ENCODE measurements at places on chromosomes 13 and 19. TPM values are rescaled to one million over a fixed set of nuclear protein-coding genes. Genes with fewer than 3 reads are reported as not detected.

Gene UBL5
- 613 TPM for polyA plus RNA-seq

Gene C1QTNF9
- not detected for polyA plus RNA-seq

Gene SLITRK5
- 0.22 TPM for polyA plus RNA-seq

Gene SPIB
- 1.7 TPM for polyA plus RNA-seq

DNA sequence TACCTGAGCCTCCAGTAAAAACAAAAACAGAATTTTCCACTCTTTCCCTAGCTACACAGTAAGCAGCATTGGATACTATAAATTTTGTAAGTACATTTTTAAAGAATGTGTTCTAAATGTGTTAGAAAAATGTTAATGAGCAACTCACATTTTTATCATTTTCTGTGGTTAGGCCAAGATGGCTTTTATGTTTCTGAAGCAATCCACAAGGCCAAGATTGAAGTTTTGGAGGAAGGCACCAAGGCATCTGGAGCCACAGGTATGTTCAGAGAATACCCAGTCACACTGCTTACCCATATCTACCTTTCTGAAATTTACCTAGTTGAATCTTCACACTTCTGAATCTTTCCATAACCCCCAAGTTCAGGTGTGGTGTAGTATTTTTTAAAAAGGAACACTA is 21.6 kb downstream of the SERPINE3 start:
- no peaks in the 10 kb centered on the region for H3K27me3 ChIP-seq
- no peaks in the 10 kb centered on the region for H3K4me1 ChIP-seq
- no peaks in the 10 kb centered on the region for H3K36me3 ChIP-seq

GRCh38 chr13:24279327-24280110 is 29.9 kb upstream of the C1QTNF9 start:
- no peaks in the 10 kb centered on the region for H3K4me1 ChIP-seq
- no peaks in the 10 kb centered on the region for H3K36me3 ChIP-seq
- no peak overlapping the region for H3K4me3 ChIP-seq

DNA sequence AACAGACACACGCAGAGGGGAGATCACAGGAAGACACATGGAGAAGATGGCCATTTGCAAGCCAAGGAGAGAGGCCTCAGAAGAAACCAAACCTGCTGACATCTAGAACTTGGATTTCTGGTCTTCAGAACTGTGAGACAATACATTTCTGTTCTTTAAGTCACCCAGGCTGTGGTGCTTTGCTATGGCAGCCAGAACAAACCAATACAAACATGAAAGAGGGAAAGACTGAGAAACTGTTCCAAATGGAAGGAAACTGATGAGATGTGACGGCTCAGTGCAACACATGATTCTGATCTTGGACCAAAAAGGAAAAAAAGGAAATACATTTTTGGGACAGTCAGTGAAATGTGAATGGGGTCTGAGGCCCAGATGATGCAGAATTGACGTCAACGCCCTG is 30.2 kb upstream of the SACS start:
- H3K27me3 ChIP-seq: no peaks in the 10 kb centered on the region
- H3K27ac ChIP-seq: no peak overlapping the region
- no peak overlapping the region for H3K4me3 ChIP-seq
- DNase-seq: no peak
- no peaks in the 10 kb centered on the region for H3K36me3 ChIP-seq
- peaks cover 8% of the 10 kb centered on the region for H3K4me1 ChIP-seq

GRCh38 chr19:3725121-3725520 is 16.9 kb downstream of the TJP3 start:
- no peaks in the 10 kb centered on the region for H3K27me3 ChIP-seq
- no peak for DNase-seq
- no peak overlapping the region for H3K4me3 ChIP-seq
- no peaks in the 10 kb centered on the region for H3K36me3 ChIP-seq
- H3K27ac ChIP-seq: no peak overlapping the region

- no peak overlapping the region for H3K4me3 ChIP-seq
- H3K27ac ChIP-seq: no peak overlapping the region
- peaks cover 6% of the 10 kb centered on the region for H3K27me3 ChIP-seq
- no peaks in the 10 kb centered on the region for H3K4me1 ChIP-seq
Observed at GRCh38 chr19:7698583-7698982, 3.3 kb downstream of the FCER2 start.

DNA sequence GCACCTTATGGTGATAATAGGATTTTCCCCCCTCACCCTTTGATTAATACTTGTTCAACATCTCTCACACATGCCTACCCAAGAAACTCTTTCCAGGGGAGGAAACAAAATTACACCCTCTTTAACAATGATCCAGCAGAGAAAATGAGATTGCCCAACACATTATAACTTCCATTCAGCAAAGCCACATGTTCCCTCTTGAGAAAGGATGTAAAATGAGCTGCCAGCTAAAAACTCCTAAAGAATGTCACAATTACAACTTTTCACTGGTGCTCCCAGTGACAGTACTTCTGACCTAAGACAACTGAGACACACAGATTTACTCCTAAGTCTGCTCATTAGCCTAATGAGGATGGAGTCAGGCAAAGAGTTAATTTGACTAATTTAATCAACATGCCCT is 621.4 kb downstream of the DIAPH3 start:
- no peak overlapping the region for H3K27ac ChIP-seq
- no peaks in the 10 kb centered on the region for H3K27me3 ChIP-seq
- H3K4me3 ChIP-seq: no peak overlapping the region

DNA sequence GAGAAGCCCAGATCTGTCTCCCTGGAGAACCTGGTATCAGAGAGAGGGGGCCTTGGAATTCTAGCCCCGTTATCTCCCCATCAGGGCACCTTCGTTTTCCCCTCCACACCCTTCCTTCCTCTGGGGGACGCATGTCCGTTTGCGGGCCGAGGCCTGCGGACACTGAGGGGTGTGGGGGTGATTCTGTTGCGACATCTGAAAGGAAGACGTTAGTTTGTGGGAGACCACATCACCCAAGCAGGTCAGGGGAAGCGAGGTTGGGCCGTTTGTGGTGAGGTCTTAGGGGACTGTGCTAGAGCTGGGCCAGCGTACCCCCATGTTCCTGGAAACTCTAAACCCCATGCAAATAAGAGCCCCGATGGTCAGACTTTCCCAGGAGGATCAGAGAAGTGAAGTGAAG is 3.7 kb upstream of the HSH2D start:
- no peaks in the 10 kb centered on the region for H3K27me3 ChIP-seq
- H3K4me1 ChIP-seq: no peaks in the 10 kb centered on the region
- no peak overlapping the region for H3K4me3 ChIP-seq
- H3K36me3 ChIP-seq: no peaks in the 10 kb centered on the region

GRCh38 chr13:95505986-95506385 is 46.5 kb upstream of the CLDN10 start:
- no peaks in the 10 kb centered on the region for H3K36me3 ChIP-seq
- no peaks in the 10 kb centered on the region for H3K27me3 ChIP-seq
- no peak overlapping the region for H3K27ac ChIP-seq

GRCh38 chr19:32914879-32915660 is 45.5 kb upstream of the SLC7A9 start:
- DNase-seq: no peak
- H3K4me3 ChIP-seq: no peak overlapping the region
- no peaks in the 10 kb centered on the region for H3K4me1 ChIP-seq
- no peaks in the 10 kb centered on the region for H3K27me3 ChIP-seq
- H3K36me3 ChIP-seq: no peaks in the 10 kb centered on the region
- H3K27ac ChIP-seq: no peak overlapping the region

DNA sequence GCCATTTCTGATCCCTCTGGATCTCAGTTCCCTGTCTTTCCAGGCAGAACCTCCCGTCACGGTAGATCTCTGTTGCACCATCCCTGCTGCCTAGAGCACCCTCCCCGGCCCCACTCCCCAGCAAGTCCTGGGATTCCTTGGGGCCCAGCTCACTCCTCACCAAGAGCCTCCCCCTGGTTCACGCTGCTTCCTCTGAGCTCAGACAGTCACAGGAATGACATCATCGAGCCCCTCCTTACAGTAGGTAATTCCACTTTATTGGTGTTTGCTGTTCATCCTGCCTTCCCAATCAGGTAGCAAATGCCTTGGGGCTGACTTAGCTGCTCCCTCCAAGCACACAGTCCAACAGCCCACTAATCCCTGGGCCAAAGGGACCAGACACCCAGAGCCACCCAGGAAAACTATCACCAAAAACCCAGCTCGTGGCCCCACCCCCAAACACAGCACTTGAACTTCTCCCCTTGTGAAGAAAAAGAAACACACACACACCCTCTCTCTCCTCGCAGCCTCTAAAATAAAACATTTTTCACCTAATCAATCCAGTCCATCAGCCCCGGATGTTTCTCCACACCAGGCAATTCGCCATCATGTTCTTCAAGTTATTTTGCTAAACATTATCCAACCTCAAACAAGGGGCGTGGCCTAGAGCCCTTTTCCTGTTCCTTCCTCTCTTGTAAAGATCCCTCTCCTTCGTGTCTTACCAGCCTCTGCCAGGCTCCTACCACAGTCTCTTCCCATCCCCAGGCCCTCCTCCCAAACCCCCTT is 2.5 kb downstream of the NAPA start:
- peak; percentile 81 for DNase-seq
- H3K27ac ChIP-seq: peak overlapping the region; percentile 97
- H3K36me3 ChIP-seq: no peaks in the 10 kb centered on the region
- no peaks in the 10 kb centered on the region for H3K27me3 ChIP-seq
- H3K4me3 ChIP-seq: no peak overlapping the region
- peaks cover 25% of the 10 kb centered on the region for H3K4me1 ChIP-seq

DNA sequence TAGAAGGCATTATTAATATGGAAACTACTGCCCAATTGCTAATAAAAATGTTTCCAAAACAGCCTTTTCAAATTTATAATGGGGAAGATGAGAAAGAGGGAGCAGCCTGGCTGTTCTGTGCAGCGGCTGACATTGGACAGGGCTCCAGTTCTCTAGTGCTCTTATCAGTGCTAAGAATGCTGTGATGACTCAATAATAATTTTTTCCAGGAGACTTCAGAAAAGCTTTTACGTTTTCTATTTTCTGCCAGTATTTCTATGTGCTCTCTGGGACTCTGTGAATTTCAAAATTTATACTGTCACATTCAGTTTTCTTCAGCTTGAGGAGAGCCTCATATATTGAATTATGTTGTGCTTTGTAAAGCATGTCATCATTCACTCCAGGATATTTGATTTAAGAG is 209.6 kb downstream of the VWA8 start:
- H3K4me1 ChIP-seq: peaks cover 8% of the 10 kb centered on the region
- H3K27me3 ChIP-seq: no peaks in the 10 kb centered on the region
- peak overlapping the region; percentile 29 for H3K27ac ChIP-seq
- peak; percentile 54 for DNase-seq
- H3K4me3 ChIP-seq: no peak overlapping the region

- H3K4me3 ChIP-seq: no peak overlapping the region
- DNase-seq: no peak
- no peaks in the 10 kb centered on the region for H3K4me1 ChIP-seq
- H3K27ac ChIP-seq: no peak overlapping the region
- H3K27me3 ChIP-seq: no peaks in the 10 kb centered on the region
- H3K36me3 ChIP-seq: no peaks in the 10 kb centered on the region
Observed at GRCh38 chr13:75469047-75469446, 12.9 kb downstream of the TBC1D4 start.

DNA sequence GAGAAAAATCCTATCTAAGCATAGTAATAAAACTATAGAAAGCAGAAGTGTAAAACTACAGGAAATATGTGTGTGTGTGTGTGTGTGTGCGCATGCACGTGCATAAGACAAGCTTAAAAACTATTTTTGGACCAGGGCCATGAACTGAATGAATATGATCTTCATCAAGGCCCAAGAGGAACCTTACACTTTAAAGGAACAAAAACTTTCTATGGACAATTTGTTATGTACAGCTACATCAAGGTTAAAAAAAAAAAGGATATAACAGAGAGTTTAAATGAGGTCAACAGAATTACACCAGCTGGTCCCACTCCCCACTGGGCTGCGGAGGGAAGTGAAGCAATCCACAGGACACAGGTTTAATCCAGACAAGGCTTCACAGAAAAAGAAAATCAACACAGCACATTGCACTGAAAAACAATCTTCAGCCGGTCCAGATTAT is 151.1 kb downstream of the LHFPL6 start:
- no peak overlapping the region for H3K4me3 ChIP-seq
- H3K4me1 ChIP-seq: peaks cover 5% of the 10 kb centered on the region
- no peak for DNase-seq

- peak overlapping the region; percentile 30 for H3K4me3 ChIP-seq
- no peaks in the 10 kb centered on the region for H3K27me3 ChIP-seq
- no peaks in the 10 kb centered on the region for H3K36me3 ChIP-seq
Observed at GRCh38 chr19:45179072-45179891, 698 bp downstream of the BLOC1S3 start.
